Transverse colon (tissue), 4 donors: ENCODE measurements at places on chromosomes 1 and 21. TPM values are rescaled to one million over a fixed set of nuclear protein-coding genes. Genes with fewer than 3 reads are reported as not detected.

GRCh38 chr1:209673631-209674417, 1.4 kb upstream of the G0S2 start:
- H3K36me3 ChIP-seq, result no peaks in the 10 kb centered on the region
- peak overlapping the region; percentile 74 for H3K27ac ChIP-seq
- no peaks in the 10 kb centered on the region for H3K27me3 ChIP-seq
- H3K4me1 ChIP-seq, result peaks cover 29% of the 10 kb centered on the region
- DNase-seq, result no peak

Gene WDR64
- not detected for total RNA-seq

- no peak overlapping the region for H3K27ac ChIP-seq
- H3K36me3 ChIP-seq, result no peaks in the 10 kb centered on the region
- no peaks in the 10 kb centered on the region for H3K27me3 ChIP-seq
- no peak overlapping the region for H3K4me3 ChIP-seq
- no peak for DNase-seq
Measured at GRCh38 chr1:54904476-54905048, 17.6 kb upstream of the DHCR24 start.

Gene GPR61
- total RNA-seq, result not detected

DNA sequence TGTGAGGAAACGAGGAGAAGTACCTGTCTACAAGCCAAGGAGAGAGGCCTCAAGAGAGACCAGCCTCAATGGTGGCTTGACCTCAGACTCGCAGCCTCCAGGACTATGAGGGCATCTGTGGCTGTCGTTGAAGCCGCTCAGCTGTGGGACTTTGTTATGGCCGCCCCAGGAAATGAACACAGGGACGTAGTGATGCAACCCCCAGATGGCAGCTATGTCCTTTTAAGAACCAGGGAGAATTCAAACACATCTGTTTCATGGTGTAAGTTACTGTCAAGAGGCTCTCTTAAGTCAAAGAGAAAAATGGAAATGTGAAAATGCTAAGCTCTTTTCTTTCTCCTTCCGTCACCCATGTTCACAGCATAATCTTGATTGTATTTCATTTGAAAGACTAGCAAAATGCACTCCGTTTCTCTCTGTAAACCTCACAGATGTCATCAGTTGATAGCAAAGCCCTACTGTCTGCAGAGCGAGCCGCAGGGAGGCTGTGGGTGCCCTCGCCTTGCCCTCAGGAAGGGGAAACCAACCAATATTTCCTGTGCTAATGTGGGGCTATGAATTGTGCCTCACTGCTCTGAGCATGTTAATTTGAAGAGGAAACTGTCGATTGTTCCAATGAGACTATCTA, 21.3 kb downstream of the UBASH3A start:
- DNase-seq, result peak; percentile 39
- H3K4me3 ChIP-seq, result no peak overlapping the region
- peaks cover 9% of the 10 kb centered on the region for H3K27me3 ChIP-seq
- H3K27ac ChIP-seq, result no peak overlapping the region
- no peaks in the 10 kb centered on the region for H3K4me1 ChIP-seq
